Smooth muscle cell of bladder (primary cell): ENCODE measurements at places on chromosomes 4 and X. TPM values are rescaled to one million over a fixed set of nuclear protein-coding genes. Genes with fewer than 3 reads are reported as not detected.

Gene CXorf49B
- total RNA-seq: not detected in 2 replicates

Gene PLXNB3
- 1.3 and 3.9 TPM in 2 replicates for total RNA-seq

Gene SLC7A11
- total RNA-seq: 42.3 and 69.1 TPM in 2 replicates

Gene RHOXF2
- total RNA-seq: not detected in 2 replicates

Gene FOXR2
- total RNA-seq: not detected in 2 replicates

Gene PGAM4
- not detected in 2 replicates for total RNA-seq

Gene DGKK
- total RNA-seq: not detected in 2 replicates

Gene GPR173
- 1.6 and 1.7 TPM in 2 replicates for total RNA-seq

Gene ITGB1BP2
- total RNA-seq: 0.85 and 3.6 TPM in 2 replicates

Gene NDP
- 0.28 and 0.43 TPM in 2 replicates for total RNA-seq

Gene LDB2
- total RNA-seq: 36.5 and 44.7 TPM in 2 replicates

Gene SLIT2
- total RNA-seq: 26.4 and 26.9 TPM in 2 replicates

Gene MAGEA1
- 0.14 TPM in 1 of 2 replicates, not detected in the other for total RNA-seq
